T-helper 2 cell treated with Interferon-gamma antibody and Interleukin-4, amounts not matched to agents 5 μg/mL and 100 μg/mL, for 36 hours (primary cell): ENCODE measurements at places on chromosomes 16 and 17.
A peak's percentile ranks its signal among the peaks of the same experiment; 100 is the strongest.

DNA sequence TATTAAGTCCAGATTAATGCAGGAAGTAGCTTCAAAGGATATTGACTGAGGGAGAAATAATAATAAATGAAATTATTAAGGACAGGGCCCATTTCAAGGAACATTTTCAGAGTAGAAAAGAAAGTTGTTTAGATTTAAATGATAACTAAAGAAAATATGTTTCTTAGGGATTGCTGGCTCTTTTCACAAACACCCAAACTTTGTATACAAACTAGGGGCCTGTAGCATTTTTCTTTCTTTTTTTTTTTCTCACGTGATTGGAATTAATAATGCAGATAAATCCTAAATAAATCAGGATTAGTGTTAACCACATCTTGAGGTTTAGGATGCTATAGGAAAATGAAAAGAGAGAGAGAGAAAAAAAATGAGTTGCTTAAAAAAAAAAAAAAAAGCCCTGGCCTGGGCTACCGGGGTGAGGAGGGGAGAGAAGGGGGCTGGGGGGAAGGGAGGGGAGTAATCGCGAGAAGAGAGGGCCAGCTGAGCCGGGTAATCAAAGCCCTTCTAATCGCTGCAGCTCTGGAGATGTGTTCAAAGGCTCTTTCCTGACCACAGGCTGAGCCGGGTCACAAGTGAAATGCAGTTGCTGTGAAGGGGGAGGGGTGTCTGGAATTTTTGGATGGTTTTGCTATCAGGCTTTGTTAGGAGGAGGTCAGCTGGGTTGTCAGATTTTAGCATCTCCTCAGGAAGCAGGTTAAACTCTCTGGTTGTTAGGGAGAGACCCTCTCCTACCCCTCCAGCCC lies 104.6 kb upstream of the ZFHX3 start:
- H3K36me3 ChIP-seq = no peaks in the 10 kb centered on the region
- H3K4me3 ChIP-seq = no peak overlapping the region
- DNase-seq = no peak
- peaks cover 2% of the 10 kb centered on the region for H3K27me3 ChIP-seq

- DNase-seq = no peak
- peaks cover 8% of the 10 kb centered on the region for H3K4me1 ChIP-seq
- H3K36me3 ChIP-seq = no peaks in the 10 kb centered on the region
- H3K27me3 ChIP-seq = peaks cover 17% of the 10 kb centered on the region
Observed at GRCh38 chr17:69227541-69227940, 1.1 kb downstream of the ABCA10 start.

DNA sequence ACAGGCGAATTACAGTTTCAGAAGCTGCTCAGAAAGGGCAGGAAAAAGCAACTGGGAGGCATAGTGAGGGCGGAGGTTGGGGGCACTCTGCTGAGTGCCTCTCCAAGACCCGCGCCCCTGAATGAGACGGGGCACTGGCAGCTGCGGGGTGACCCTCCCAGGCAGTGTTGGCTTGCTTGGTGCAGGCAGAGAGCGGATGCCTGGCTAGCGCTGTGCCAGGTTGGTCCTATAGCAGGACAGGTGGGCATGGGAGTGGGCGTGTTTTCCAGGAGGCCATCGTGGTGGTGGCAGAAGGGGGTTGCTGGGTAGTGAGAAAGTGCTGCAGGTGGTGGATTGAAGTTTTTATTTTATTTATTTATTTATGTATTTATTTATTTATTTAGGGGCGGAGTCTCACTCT lies 16.0 kb upstream of the SBK1 start:
- no peaks in the 10 kb centered on the region for H3K36me3 ChIP-seq
- peak overlapping the region; percentile 63 for H3K4me3 ChIP-seq
- H3K4me1 ChIP-seq = peaks cover 22% of the 10 kb centered on the region
- H3K27me3 ChIP-seq = peaks cover 32% of the 10 kb centered on the region

DNA sequence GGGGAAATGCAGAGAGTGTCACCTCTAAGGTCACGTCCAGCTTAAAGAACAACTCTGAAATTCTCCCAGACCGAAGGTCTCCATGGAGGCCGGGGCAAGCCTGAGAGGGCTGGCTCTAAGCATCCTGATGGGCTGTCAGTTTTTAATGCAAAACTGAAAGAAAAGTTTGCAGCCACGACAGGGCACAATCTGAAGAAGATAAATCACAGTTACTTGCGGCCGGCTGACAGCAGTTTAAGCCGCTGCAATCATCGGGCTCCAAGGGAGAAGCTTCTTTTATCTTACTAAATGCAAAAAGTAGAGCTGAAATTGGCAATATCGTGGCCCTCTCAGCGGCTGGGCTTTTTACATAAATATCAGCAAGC lies 168.8 kb downstream of the CYLD start:
- no peak overlapping the region for H3K27ac ChIP-seq
- no peaks in the 10 kb centered on the region for H3K36me3 ChIP-seq
- DNase-seq = no peak

GRCh38 chr17:16428098-16428882 lies 12.9 kb downstream of the TRPV2 start:
- H3K36me3 ChIP-seq = peaks cover 42% of the 10 kb centered on the region
- H3K4me1 ChIP-seq = no peaks in the 10 kb centered on the region
- no peak for DNase-seq
- H3K27ac ChIP-seq = no peak overlapping the region
- no peaks in the 10 kb centered on the region for H3K27me3 ChIP-seq

- H3K36me3 ChIP-seq = no peaks in the 10 kb centered on the region
- peaks cover 28% of the 10 kb centered on the region for H3K27me3 ChIP-seq
- no peaks in the 10 kb centered on the region for H3K4me1 ChIP-seq
- no peak overlapping the region for H3K27ac ChIP-seq
Observed at GRCh38 chr17:62735044-62735651, 73.0 kb downstream of the MARCHF10 start.

GRCh38 chr16:11050944-11051343 lies 106.6 kb downstream of the CLEC16A start:
- H3K4me3 ChIP-seq = peak overlapping the region; percentile 13
- H3K27me3 ChIP-seq = no peaks in the 10 kb centered on the region
- H3K36me3 ChIP-seq = peaks cover 51% of the 10 kb centered on the region
- peak overlapping the region; percentile 91 for H3K27ac ChIP-seq
- DNase-seq = no peak
- H3K4me1 ChIP-seq = peaks cover 84% of the 10 kb centered on the region

DNA sequence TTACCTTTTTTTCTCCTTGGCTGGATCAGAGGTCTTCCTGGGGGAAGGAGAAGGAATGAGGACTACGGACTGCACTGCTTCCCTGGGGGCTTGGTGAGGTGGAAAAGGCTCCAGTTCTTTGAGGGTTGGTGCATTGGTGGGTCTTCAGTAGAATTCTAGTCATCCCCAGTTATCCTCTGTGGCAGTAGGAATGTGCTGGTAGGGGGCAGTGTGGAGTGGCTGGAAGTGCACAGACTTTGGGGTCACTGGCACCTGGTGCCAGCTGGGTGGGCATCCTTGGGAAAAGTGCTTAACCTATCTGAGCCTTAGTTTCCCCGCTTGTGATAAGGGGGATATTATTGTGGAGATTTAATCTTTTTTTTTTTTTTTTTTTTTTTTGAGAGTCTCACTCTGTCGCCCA lies 6.3 kb downstream of the TAC4 start:
- no peak overlapping the region for H3K27ac ChIP-seq
- H3K36me3 ChIP-seq = peaks cover 6% of the 10 kb centered on the region
- no peaks in the 10 kb centered on the region for H3K27me3 ChIP-seq
- H3K4me1 ChIP-seq = peaks cover 12% of the 10 kb centered on the region
- H3K4me3 ChIP-seq = no peak overlapping the region

DNA sequence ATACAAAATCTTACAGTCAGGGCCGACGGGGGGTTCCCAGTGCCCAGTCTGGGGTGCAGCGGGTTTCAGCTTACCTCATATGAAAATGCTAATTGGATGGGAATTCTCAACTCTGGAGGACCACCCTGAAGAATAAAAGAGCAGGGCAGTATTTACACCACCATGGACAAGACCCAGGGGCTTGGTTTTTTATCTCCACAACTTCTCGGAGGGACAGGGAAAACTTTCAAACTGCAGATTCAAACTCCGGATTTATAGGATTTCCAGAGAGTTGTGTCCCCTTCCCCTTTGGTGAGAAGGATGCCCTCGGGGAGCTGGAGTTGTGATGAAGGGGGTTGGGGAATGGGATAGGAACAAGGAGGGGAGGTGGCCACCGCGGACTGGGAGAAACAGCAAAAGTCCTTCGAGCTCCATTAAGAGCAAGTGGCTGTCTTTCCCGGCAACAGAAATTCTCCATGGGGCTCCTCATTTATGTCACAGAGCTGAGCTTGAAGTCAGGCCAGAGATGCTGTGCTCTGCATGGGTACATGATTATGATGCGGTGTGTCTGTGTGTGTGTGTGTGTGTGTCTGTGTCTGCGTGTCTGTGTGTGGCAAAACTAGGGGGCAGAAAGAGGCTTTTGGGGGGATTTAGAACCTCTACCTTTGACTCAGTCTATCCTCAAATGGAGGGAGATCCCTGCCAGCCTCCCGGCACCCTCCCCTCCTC lies 15.7 kb downstream of the FOXL1 start:
- DNase-seq = no peak
- H3K36me3 ChIP-seq = no peaks in the 10 kb centered on the region
- H3K4me3 ChIP-seq = no peak overlapping the region
- peaks cover 35% of the 10 kb centered on the region for H3K27me3 ChIP-seq

DNA sequence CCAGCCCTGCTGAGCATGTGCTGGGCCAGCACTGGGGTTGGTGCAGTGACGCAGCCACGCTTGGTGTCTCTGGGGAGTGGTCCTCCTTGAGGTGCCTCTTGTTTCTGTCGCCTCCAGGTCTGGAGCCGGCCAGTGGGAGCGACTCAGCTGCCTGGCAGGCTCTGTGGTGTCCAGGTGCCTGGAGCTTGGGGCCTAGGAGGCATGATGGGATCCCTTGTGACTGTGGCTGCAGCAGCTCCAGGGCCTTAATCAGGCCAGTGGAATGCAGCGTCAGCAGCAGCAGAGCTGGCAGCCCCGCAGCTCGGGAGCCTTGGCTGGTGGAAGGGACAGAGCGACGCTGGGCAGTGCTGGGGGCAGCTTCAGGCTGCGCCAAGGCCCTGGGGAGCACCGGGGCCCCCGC lies 74.7 kb upstream of the CIBAR2 start:
- DNase-seq = no peak
- no peak overlapping the region for H3K4me3 ChIP-seq

- no peaks in the 10 kb centered on the region for H3K27me3 ChIP-seq
- DNase-seq = no peak
- H3K36me3 ChIP-seq = peaks cover 7% of the 10 kb centered on the region
- no peak overlapping the region for H3K27ac ChIP-seq
- no peaks in the 10 kb centered on the region for H3K4me1 ChIP-seq
Observed at GRCh38 chr17:15456972-15457722, 10.3 kb downstream of the CDRT4 start.

- DNase-seq = no peak
- H3K27me3 ChIP-seq = peaks cover 2% of the 10 kb centered on the region
- H3K4me1 ChIP-seq = no peaks in the 10 kb centered on the region
- no peaks in the 10 kb centered on the region for H3K36me3 ChIP-seq
- no peak overlapping the region for H3K27ac ChIP-seq
Observed at GRCh38 chr17:10127819-10128425, 70.5 kb downstream of the GAS7 start.

DNA sequence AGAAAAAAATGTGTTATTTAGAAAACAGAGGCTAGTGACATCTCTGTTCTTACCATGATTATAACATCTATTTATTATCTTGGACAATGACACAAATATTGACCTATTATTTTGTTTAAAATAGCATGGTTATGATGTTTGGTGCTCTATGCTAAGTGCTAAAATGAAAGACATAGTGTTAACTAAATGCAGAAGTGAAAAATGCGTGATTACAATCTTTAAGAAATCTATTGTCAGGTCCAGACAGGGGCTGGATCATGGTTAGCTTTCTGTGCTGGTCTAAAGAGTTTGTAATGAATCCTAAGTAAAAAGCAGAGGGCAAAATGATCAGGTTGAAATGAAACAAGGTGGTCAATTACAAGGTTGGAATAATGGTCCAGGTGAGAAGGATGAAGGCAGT lies 622 bp upstream of the KRT28 start:
- no peaks in the 10 kb centered on the region for H3K36me3 ChIP-seq
- peaks cover 3% of the 10 kb centered on the region for H3K4me1 ChIP-seq
- H3K27ac ChIP-seq = no peak overlapping the region
- H3K27me3 ChIP-seq = peaks cover 30% of the 10 kb centered on the region
- no peak overlapping the region for H3K4me3 ChIP-seq
- DNase-seq = no peak

DNA sequence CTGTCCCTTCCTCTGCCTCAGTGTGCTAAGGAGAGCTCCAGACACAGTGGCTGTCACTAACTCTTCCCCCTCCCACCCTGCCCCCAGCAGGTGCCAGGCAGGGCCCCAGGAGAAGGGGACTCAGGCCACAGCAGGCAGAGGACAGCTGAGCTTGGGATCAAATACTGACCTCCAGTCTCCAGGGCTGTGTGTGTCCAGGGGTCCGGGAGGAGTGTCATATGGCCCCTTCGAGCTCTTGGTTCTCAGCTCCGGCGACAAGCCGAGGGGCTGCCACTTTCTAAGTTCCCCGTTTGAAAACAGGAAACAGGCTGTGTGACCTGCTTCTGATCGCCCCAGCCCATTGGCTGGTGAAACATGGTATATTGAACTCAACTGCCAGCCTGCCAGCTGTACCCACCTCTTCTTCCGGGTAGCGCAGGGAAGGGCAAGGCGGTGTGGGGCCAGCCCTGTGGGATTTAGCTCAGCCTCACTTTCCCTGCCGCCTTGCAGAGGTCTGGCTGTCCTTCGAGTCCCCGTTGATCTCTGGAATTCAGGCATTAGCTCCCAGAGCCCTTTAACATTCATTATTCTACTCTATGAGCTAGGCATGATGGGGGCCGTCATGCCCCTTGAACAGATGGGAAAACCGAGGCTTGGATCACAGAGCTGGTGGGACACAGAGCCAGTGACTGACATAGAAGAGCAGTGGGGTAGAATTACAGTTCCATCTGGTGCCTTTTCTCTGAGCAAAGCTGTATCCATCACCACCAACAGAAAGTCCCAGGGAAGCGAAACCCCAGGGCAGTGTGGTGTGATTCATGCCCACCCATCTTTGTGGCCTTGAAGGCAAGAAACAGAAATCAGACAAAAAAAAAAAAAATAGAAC lies at the start of gene SNX20:
SNX20 (minus strand) TSS at position 292 of the 865 bp plus-strand sequence. CDS start 3,786 bp downstream, outside the sequence.
- H3K27ac ChIP-seq = peak within 1 kb of the TSS; percentile 85
- no peaks in the 10 kb centered on the region for H3K27me3 ChIP-seq
- peaks cover 39% of the 10 kb centered on the region for H3K36me3 ChIP-seq
- peaks cover 75% of the 10 kb centered on the region for H3K4me1 ChIP-seq
- peak within 1 kb of the TSS; percentile 93 for H3K4me3 ChIP-seq

DNA sequence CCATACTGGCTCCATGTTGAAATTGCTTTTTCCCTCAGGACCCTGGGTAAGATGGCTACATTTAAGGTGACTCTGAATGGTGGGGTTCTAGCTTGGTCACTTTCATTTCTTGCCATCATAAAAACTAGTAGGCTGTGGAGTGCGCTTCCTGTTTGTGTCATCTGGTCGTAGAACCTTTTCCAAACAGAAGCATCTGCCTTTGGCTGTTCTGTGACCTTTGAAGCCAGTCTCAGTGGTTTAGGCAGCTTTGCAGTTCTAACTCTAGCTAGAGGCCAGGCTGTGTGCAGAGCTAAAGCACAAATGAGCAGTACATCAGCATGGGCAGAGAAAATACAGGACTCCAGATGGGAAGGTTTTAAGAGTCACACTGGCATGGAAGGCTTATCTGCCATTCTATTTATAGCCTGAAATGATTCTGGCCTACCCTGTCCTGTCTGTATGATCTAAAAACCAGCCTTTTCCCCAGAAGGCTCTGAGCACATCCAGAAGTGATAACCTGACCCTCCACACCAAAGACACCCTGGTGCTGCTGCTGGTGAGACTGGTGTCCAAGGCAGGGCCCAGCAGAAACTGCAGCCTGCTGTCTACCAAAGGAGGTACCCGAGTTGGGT lies 8.6 kb downstream of the ESRP2 start:
- H3K27ac ChIP-seq = peak overlapping the region; percentile 70
- peak; percentile 49 for DNase-seq
- H3K4me1 ChIP-seq = peaks cover 37% of the 10 kb centered on the region
- H3K4me3 ChIP-seq = peak overlapping the region; percentile 38

- H3K27ac ChIP-seq = peak overlapping the region; percentile 38
- H3K4me1 ChIP-seq = peaks cover 76% of the 10 kb centered on the region
Observed at GRCh38 chr17:78722246-78722761, 59.8 kb downstream of the CYTH1 start.
